Urothelium cell line (cell line): ENCODE measurements at places on chromosomes 2 and 18.

DNA sequence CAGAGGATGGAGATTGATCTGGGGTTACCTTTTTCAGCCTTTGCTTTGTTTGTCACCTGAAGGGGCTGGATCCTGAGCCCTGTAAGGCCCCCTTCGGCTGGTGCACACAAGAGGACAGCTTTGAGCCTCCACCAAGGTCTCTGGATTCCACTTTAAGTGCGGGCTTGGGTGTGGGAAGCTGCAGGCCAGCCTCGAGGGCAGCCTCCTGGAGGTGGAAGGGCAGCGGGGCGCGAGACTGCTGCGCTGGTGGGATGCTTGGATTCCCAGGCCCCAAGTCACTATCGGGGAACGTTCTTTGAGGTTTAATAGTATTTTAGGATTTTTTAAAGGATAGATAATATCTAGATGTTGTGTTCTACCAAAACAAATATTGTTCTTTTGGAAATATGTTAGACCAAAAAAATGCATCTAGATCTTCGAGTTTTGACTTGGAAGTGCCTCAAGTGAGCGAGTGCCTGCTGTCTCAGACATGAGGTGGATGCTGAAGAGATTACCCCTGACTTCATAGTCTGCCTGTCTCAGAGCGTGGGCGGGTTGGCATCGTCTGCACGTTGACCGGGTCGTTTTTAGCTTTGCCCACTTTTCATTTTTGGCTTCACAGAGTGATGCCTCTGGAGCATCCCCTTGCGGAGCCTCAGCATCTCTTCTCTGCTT, 113.8 kb downstream of the AGAP1 start:
- no peak for DNase-seq

DNA sequence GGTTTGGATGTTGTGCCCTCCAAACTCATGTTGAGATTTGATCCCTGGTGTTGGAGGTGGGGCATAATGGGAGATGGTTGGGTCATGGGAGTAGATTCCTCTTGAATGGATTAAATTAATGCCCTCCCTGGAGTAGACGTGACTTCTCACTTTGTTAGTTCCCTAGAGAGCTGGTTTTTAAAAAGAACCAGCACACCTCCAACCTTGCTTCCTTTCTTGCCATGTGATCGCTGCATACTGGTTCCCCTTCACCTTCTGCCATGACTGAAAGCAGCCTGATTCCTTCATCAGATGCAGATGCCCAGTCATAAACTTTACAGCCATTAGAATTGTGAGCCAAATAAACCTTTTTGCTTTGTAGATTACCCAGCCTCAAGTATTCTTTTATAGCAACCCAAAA, 21.7 kb downstream of the MTA3 start:
- no peak for DNase-seq

DNA sequence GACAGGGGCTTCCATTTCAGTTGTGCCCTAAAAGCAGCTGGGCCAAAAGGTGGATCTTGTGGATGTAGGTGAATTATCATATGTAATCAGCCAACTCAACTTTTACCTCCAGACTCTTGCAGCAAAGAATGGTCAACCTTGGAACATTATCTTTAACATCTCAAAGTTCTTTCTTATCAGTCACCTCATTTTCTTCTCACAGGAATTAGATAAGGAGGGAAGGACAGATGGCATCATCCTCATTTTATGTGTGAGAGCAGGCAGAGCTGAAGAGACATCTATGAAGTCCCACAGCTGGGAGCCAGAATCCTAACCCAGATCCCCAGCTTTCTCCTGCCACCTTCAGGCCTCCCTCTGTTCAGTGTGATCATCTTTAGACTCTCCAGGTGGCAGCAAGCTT, 182.1 kb downstream of the MGAT5 start:
- no peak for DNase-seq

DNA sequence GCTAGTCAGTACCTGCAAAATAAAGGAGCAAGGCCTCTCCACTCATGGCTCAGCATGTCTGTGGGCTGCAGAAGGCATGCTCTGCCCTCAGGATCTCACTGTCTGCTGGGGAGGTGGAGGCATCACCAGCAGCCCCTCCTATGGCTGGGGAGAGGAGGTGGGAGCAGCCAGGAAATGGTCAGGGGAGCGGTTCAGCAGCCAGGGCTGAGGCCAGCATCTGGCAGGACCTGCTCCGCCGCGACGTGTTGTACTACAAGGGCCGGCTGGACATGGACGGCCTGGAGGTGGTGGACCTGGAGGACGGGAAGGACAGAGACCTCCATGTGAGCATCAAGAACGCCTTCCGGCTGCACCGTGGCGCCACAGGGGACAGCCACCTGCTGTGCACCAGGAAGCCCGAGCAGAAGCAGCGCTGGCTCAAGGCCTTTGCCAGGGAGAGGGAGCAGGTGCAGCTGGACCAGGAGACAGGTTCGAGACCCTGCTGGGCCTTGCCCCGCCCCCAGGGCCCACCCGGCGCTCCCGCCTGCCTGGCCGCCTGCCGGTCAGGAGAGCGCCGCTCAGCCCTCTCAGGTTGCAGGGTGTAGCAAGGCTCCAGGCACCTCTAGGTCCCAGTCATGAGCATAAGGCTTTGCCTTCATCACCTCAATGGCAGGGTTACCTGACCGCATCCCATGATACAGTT, 49.0 kb downstream of the FAM168B start:
- DNase-seq = no peak

GRCh38 chr2:24050041-24050979, 769 bp downstream of the FKBP1B start:
- DNase-seq = no peak

DNA sequence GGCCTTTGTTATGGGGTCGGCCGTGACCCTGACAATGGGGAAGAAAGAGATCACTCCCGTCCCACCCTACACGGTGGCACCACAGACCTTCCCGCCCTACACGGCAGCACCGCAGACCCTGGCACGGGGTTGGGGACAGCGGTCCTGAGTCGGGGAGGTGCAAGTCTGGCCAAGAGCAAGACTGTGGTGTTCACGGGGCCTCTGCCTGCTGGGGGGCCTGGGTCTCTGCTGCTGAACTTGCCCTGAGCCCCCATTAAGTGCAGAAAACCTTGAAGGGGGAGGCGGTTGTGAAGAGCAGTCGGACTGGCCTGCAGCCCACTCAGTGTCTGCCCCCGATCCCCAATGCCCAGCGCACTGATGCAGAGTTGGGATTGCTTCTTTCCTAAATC, 75.9 kb downstream of the SLC66A2 start:
- no peak for DNase-seq

DNA sequence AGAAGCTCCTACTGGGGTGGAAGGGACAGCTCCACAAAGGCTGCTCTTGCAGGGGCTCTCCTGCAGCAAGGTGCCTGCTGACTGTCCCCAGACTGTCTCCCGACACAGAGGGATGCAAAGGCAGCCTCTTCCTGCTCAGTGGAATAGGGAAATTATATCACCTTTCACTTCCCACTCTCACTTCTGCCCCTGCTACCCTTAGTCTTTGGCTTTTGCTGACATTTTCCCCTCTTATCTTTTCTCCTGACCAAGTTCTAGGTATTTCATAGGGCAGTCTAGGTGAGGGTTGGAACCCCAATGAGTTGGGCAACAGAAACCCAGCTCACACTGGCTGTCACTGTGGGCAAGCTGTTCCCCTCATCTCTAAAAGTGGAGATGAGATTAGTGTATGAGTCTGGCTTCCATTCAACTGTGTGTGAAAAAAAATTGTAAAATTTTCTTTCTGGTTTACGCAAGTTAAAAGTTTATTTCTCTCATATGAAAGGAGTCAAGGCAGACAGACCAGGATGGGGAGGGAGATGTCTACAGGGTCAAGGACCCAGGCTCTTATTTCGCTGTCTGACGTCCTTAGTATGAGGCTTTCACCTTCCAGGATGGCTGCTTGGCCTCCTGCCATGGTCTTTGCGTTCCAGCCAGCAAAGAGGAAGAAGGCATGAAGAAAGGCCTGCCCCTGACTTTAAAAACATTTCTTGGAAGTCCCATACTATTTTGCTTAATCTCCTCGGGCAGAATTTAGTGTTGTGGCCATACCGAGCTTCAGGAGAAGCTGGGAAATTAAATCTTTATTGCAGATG, 7.5 kb upstream of the MOCOS start:
- DNase-seq = no peak

DNA sequence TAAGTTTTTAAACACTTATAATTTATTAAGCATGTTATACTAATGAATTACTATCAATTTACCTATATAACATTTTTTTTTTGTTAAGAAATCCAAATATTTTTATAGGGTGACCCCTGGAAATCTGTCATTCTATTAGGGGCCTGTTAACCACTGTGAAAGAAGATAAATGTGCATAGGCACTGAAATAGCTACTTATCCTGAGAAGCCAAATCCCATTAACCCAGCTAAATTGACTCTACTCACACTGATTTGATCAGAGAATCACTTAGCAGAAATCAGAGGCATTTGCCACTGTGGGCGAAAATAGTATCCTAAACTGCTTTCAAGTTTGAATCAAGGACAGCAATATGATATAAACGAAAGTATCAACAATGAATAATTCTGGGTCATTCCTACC, 90.0 kb upstream of the GULP1 start:
- no peak for DNase-seq

DNA sequence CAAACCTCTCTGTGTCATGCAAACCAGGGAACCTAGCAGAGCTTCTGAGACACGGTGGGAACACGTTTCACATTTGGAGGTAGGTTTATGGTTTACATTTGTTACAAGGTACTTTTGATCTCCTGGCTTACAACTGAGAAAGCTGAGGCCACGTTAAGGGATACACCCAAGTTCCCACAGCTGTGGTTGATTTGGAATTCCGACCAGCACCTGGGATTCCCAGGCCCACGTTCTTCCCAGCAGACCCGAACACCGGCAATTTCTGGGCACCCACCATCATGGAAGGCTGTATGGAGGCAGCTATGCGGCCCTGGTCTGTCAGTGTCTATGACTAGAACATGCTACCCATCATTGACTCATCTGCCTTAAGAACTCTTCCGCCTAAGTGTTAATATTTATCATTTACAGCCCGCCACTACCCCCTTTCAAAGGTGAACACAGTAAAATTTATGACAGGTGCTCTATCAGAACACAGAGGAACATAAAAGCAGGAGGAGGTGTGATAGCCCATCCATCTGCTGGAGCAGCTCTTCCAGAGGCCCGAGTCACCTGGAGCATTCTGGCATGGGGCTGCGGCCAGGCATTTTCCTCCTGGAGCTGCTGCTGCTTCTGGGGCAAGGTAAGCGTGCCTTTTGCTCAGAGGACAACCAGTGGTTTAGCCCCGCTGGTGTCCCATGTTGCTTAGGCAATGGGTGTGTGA, at the start of gene PLB1:
Gene PLB1, plus strand, starts transcription at position 510 of the 700 bp plus-strand sequence. Its CDS starts 55 bp downstream, at position 565.
- no peak for DNase-seq

DNA sequence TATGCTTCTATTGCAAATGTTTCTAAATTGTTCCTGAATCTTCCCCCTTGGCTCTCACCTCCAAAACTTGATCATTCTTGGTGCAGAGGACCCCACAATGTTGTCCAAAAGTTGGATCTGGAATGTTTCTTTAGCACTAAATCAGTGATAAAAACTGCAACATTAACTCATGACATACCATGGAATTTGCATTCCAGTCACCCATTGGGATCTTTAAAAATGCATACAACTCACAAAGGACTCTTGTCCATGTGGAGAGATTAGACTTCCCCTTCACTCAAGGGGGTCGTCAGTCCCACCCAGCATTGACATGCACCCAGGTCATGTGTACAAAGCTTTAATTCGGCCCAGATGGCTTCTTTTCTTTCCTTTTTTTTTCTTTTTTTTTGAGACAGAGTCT, 169.3 kb downstream of the SETBP1 start:
- DNase-seq = no peak

- DNase-seq = no peak
Observed at GRCh38 chr2:155653176-155653575, 679.3 kb downstream of the NR4A2 start.

DNA sequence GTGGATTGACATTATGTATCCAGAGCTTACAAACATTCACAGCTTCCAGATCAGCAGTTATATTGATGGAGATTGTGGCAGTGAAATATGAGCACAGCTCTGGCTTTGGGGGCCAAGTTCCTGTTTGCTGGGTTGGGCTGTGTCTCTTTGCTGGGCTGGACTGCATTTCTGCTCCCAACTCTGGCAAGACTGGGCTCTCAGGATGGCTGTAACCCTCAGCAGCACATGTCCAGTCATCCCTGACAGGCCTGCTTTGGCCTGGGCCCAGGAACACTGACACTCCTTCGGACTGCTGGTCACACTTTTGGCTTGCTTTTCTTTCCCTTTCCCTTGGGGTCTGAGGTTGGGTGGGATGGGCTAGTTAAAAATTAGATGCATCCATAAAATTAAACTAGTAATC, 17.9 kb upstream of the VPS4B start:
- DNase-seq = no peak

- DNase-seq = no peak
Observed at GRCh38 chr2:229543176-229543873, 171.0 kb downstream of the DNER start.

GRCh38 chr2:105882341-105882740, 137.6 kb downstream of the NCK2 start:
- no peak for DNase-seq

DNA sequence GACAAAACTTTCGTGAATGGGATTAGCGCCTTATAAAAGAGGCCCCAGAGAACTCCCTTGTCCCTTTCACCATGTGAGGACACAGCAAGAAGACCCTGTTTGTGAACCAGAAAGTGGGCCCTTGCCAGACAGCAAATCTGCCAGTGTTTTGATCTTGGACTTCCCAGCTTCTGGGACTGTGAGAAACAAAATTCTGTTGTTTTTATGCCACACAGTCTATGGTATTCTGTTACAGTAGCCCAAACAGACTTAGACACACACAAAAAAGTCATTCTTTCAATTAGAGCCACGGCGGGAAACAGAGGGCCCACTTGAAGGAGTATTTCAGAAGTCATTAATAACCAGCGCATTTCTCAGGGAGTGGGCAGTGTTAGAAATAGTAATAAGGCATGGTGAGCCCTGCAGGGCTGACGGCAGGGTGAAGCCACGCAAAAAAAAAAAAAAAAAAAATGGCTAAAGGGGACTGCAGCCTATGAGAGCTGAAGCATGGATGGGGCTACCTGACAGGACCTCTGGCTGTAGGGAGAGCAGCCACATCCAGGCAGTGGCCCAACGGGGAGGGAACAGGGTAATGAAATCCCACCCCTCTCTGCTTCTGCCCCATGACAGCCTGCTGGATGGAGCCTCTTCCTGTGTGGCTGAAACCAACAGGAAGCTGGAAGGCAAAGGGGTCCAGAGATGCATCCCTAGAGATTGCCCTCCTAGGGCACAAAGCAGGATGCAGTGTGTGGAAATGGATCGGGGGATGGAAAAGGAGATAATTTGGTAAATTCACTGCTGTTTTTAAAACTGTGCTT, 189.3 kb downstream of the KCNS3 start:
- DNase-seq = no peak

DNA sequence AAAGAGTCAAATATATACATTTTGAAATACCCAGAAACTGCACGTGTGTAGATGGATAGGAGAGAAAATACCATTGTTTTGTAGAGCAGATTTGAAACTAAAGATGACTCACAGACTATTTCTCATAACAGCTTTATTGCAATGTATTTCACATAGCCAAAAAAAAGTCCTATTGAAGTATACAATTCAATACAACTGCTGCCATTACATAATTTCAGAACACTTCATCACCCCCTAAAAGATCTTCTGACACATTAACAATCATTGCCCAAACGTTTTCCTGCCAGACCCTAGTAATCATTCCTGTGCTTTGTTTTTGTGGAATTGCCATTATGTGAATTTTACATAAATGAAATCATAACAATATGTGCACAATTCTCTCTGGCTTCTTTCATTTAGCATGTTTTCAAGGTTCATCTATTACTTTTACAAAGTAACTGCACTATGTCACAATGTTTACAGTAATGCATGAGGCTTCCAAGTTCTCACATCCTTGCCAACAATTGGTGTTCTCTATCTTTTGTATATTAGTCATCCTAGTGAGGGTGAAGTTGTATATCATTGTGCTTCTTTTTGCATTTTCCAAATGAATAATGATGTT, 378.6 kb upstream of the CWC22 start:
- DNase-seq = no peak

GRCh38 chr2:239369631-239370161, 31.1 kb downstream of the HDAC4 start:
- DNase-seq = no peak
